Karpas-422 (cell line): ENCODE measurements at places on chromosomes 1 and 21. TPM values are rescaled to one million over a fixed set of nuclear protein-coding genes. Genes with fewer than 3 reads are reported as not detected.

DNA sequence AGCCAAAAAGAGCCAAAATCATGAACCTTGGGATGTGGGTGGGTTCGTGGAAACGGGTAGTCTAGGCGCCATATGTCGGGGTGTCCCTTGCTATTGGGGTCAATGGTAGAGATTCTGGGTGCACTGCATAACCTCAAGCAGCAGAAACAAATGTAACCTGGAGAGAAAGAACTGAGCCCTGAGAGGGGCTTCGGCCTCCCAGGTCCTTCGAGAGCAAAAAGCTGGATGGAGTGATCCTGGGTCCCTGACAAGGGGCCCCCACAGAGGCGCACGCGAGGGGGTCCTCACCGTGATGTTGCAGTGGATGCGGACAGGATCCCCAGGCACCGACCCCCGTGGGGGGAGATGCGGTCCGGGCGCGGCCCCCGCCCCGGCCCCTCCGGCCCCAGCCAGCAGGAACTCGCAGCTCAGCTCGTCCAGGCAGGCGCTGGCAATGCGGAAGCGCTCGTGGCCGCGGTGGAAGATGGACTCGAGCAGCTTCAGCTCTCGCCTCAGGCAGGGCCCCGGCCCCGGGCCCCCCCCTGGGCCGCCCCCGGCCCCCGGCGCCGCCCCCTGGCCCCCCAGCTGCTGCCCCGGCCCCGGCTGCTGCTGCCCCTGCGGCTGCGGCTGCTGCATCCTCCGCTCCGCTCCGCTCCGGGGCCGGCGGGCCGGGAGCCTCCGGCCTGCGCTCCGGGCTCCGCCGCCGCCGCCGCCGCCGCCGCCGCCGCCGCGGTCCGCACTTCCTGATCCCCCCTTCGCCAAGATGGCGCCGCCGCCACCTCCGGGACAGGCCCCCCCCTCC is at the start of gene UBE2Q1:
Gene UBE2Q1 (minus strand): TSS at position 724 of the 781 bp plus-strand sequence. CDS start 109 bp downstream, at position 615.
- H3K4me1 ChIP-seq, result peaks cover 25% of the 10 kb centered on the region
- peak; percentile 77 for DNase-seq
- H3K4me3 ChIP-seq, result peak within 1 kb of the TSS; percentile 97
- H3K36me3 ChIP-seq, result peaks cover 25% of the 10 kb centered on the region
- H3K27ac ChIP-seq, result peak within 1 kb of the TSS; percentile 62

GRCh38 chr1:218347723-218348627 is 2.8 kb downstream of the TGFB2 start:
- H3K27me3 ChIP-seq, result no peaks in the 10 kb centered on the region
- no peak overlapping the region for H3K4me3 ChIP-seq
- H3K27ac ChIP-seq, result no peak overlapping the region
- H3K4me1 ChIP-seq, result peaks cover 22% of the 10 kb centered on the region
- H3K36me3 ChIP-seq, result no peaks in the 10 kb centered on the region

GRCh38 chr1:25820247-25821111 is 725 bp downstream of the MTFR1L start:
- peaks cover 2% of the 10 kb centered on the region; the same call in 1 of the 2 replicates for H3K27me3 ChIP-seq
- peaks cover 3% of the 10 kb centered on the region; the same call in 1 of the 2 replicates for H3K36me3 ChIP-seq
- peak overlapping the region; percentile 13; the same call in 1 of the 2 replicates for H3K27ac ChIP-seq
- peak; percentile 90 for DNase-seq

DNA sequence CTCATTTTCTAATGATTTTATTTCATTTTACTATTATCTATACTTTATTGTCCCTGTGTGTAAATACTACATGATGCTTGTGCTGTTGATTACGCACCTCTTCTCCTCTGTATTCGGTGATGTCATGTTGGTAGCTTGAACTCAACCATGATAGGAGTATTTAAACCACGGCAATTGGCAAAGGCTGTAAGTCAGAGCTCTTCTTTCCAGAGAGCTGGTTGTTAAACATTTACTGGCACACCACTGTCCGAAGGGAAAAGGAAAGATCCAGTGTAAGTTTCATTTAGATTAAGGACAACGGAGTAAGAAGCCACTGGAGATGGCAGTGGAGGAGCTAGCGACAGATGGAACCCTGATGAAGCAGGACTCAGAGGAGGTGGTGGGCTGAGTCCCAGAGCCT is 93.4 kb upstream of the KCNE2 start:
- H3K4me3 ChIP-seq, result no peak overlapping the region
- H3K27ac ChIP-seq, result no peak overlapping the region

The FAM78B gene
- total RNA-seq, result 0.15 and 0.25 TPM in 2 replicates

The PTTG1IP gene
- 37.8 and 44.7 TPM in 2 replicates for total RNA-seq

The SPTA1 gene
- total RNA-seq, result not detected in 2 replicates

The MMEL1 gene
- not detected in 2 replicates for total RNA-seq
